Activated naive CD4-positive, alpha-beta T cell treated with anti-CD3 and anti-CD28 coated beads, Interleukin-2, amount 10 ng/mL, durations not matched to agents 7 days and 5 days (primary cell): ENCODE measurements at places on chromosomes 6 and 20.

DNA sequence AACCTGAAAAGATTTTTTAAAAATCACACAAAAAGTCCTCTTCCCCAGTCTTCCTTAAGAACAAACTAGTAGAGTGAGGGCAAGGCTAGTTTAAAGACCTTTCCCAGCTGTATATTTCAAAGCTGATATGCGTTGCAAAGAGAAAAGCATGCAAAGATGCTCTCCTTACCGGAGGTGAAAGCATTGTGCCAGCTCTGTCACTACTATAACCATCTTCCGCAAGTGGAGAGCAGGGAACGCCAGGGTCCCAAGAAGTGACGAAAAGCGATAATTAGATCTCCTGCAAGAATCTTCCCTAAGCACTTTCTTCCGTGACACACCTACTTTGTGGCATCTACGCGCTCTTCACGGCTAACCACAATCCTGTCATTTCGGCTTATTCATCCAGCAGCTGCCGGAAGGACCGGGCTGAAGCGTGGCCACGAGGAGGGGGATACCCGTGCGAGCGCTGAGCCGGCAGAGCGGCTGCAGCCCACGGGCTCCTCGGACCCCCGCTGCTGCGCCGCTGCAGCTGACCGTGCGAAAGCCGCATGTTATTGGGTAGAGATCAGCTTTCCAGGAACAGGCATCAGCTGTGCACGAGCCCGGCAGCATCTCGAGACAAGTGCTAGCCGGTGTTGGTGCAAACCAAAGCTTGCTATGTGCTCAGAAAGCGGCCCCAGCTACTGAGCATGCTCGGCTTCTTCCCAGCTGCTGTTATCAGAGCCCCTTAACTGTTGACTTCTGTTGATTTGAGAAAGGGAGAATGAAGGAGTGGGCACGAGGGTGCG lies 57.2 kb upstream of the ARHGAP18 start:
- DNase-seq: peak; percentile 77

- no peak for DNase-seq
Observed at GRCh38 chr6:2387445-2387844, 142.0 kb upstream of the GMDS start.

DNA sequence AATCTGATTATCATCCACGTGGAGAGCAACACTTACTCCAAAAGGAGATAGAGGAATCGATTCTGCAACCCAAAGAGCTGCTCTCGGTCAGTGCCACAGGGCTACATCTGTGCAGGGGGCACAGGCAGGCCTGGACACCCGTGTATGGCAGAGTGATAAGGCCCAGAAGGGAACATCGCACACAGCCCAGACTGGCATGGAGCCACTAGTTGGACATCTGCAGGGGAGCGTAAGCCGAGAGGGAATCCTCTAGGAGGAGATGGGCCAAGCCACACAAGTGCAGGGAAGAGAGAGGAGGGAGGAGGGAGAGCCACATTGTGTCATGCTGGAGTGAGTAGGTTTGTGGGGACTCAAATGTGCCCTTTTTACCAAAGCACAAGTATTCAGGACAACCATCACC lies 50.4 kb upstream of the ENTPD6 start:
- no peak for DNase-seq

DNA sequence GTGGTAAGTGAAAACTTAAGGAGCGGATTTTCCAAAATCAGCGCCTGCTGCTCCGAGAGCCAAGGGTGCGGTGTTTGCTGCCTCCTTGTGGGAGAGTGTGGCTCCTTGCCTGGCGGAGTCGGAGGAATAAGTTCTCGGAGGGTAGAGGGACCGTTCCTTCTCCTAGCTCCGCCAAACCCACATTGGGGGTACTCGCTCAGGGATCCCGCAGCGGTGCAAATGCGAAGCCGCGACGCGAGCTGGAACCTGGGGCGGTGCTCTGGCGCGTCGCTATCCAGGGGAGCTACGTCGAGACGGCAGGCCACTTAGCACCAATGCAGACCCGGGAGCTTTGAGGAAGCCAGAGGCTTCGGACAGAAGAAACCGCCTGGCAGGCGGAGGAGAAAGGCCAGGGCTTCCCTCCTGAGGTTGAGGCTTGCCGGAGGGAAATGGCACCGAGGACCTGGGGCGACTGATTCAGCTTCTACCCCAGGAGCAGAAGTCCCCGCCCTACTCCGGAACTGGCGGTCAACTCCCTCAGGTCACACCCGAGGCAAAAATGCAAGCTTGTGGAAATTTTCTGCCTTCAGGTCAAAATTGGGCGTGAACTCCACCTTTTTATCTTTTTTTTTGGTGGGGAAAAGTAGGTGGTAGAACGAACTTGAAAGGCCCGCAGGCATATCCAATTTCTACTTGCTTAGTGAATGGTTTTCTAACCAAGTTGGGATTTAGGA lies 5.7 kb upstream of the DDX43 start:
- DNase-seq: peak; percentile 71

GRCh38 chr6:40588480-40588879 lies 1.3 kb upstream of the LRFN2 start:
- no peak for DNase-seq

DNA sequence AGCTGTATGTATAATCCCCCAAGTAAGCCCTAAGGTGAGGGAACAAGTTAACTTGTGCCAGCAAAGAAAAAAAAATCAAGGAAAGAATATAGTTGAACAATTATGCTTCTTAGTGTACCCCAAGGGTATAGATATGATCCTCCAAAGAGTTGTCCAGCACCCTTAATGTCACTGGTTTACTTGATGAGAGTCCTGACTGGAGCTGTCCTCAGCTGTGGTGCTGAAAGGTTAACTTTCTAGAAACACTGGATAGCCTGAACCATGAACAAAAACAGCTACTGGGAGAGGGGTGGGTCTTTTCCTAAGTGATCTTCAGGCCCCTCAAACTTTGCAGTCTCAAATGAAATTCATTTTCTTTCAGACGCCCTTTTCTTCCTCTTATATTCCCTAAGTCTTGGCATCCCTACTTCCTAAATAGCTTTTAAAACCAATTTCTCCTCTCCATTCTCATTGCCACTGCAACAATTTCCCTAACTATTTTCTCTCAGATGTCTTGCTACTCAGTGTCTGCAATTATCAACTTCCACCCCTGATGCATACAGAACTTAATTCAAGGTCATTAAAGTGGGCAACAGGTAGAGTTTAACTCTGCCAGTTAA lies 83.5 kb upstream of the PROKR2 start:
- peak; percentile 31 for DNase-seq

- no peak for DNase-seq
Observed at GRCh38 chr20:45355209-45356084, 7.2 kb upstream of the SDC4 start.

DNA sequence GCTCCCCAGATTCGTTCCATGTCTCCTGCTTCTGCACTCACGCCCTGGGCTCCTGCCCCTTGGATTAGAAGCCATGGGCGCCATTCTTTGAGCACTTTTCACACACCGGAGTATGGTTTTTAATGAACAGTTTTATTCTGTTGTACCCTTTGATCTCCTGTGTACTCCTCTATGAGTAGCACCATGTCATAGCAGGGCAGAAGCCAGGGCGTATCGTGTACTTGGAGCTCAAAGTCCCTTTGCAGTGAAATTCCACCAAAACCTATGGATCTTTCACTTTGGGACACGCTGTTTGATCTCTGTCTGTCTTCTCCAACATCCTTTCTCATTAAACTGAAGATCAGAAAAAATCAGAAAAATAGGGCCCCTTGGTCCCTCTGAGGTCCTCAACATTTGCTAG lies 275.3 kb downstream of the NRN1 start:
- DNase-seq: no peak

- no peak for DNase-seq
Observed at GRCh38 chr6:15341311-15342001, 95.6 kb downstream of the JARID2 start.

- no peak for DNase-seq
Observed at GRCh38 chr6:113489952-113490746, 367.0 kb upstream of the MARCKS start.

DNA sequence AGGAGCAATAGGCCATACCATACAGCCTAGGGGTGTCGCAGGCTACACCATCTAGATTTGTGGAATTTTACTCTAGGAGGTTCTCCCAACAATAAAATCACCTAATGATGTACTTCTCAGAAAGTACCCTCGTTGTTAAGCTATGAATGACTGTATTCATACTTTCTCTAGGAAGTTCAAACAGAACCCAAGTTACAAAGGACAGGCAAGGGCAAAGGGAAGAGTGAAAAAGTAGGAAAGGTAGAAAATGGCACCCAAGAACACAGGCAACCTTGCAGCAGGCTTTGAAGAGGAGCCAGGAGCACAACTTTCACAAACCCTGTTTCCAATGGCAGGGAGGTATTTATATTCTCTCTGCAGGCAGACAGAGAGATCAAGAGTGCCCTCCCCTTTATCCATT lies 67.2 kb downstream of the B4GALT5 start:
- no peak for DNase-seq

GRCh38 chr20:50558483-50558925 lies 48.3 kb downstream of the PTPN1 start:
- DNase-seq: no peak

GRCh38 chr20:52083627-52084232 lies 107.8 kb downstream of the ZFP64 start:
- DNase-seq: peak; percentile 65

DNA sequence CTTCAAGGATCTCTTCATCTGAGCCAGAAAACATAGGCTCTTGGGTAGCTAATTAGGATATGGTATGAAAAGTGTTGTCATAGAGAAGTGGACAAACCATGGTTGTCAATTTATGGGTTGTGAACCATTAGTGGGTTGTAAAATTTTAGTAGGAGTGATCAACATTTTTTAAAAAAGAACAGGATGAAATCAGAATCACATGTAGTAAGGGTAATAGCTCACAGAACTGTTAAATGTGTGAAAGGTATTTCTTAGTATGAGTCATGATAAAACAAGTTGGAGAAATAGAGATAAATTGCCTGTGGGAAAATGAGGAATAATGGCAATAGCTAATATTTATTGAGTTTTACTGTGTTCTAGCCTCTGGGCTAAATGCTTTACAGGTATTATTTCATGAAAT lies 113.4 kb downstream of the MAP3K4 start:
- DNase-seq: no peak

DNA sequence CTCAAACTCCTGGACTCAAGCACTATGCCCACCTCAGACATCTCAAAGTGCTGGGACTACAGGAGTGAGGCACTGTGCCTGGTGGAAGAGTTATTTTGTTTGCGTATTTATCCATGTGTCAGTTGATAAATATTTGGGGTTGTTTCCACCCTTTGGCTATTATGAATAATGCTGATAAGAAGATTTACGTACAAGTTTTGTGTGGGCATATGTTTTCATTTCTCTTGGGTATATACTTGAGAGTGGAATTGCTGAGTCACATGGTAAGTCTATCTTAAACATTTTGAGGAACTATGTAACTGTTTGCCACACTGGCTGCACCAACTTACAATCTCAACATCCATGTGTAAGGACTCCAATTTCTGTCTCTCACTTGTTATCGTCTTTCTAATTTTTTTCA lies 200.3 kb downstream of the RNGTT start:
- DNase-seq: no peak
